ENCODE measurements at places on chromosomes 2 and 18. TPM values are rescaled to one million over a fixed set of nuclear protein-coding genes. Genes with fewer than 3 reads are reported as not detected.

Gene WNT6
- total RNA-seq = not detected

Gene REG1B
- total RNA-seq = not detected

Gene B3GNT7
- total RNA-seq = 1.2 TPM

Gene G6PC2
- not detected for total RNA-seq

Gene NLRC4
- total RNA-seq = not detected

Gene CCNT2
- total RNA-seq = 35.5 TPM

Gene ANKRD53
- 2.2 TPM for total RNA-seq

Gene UGT1A10
- total RNA-seq = not detected

Gene ZSCAN30
- total RNA-seq = 14.6 TPM

Gene DCDC2C
- total RNA-seq = not detected

Gene ADRA2B
- total RNA-seq = not detected

Gene UNC80
- not detected for total RNA-seq

Gene ABHD1
- not detected for total RNA-seq

Data from endothelial cell of umbilical vein (primary cell).